ENCODE measurements at places on chromosomes 6 and 20.
A peak's percentile ranks its signal among the peaks of the same experiment; 100 is the strongest.

- DNase-seq: no peak
These were observed 60.2 kb downstream of the CHMP4B start for GRCh38 chr20:33871362-33871761.

- DNase-seq: no peak
These were observed 3.8 kb downstream of the EFHC1 start for GRCh38 chr6:52423971-52424381.

DNA sequence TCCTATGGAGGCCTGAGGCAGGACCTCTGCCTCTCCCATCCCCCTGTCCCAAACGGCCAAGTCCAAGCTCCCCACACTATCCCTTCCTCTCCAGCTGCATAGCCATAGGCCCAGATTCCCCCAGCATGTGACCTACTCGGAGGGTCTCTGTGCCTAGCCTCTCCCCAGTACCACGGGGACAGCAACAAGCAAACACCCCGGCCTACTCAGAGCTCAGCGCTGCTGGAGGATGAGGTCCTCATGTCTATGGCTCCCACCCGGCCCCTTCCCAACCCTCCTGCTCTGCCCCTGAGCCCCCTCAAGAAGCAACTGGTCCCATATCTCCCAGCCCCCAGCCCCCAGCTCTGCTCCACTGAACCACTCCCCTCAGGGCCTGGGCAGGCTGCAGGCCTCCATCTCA lies 24.2 kb downstream of the RNASET2 start:
- no peak for DNase-seq

DNA sequence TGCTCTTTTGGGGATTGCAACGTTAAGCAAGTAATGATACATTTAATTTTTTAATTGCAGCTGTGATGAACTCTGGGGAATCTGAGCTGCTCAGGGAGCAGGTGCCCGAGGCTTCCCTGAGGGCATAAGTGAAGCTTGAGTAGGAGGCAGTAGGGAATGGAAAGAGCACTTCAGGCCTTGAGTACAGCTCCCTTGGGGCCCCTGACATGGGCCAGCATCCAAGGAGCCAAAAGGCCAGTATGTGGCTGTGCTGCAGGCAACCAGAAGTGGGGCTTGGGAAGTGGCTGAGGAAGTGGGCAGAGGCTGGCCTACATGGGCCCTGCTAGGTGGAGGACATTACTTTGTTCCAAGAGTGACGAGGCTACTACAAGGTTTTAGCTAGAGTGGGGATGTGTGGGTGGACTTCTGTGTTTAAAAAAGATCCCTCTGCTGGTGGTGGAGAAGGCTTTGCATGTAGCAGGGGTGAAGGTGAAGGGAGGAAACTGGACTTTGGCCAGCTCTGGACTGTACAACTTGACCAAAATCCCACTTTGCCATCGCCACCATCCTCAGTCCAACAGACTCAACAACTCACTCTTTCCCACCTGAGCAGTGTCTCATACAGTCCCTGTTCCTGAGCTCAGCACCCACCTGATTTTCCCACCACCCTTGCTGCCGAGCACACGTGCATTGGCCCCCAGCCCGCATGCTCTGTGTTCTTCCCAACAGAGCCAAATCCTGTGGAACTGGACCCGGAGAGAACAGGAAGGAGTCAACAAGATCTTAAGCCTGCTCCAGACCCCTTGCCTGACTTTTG lies 10.9 kb upstream of the ZNF831 start:
- DNase-seq: no peak

GRCh38 chr20:62820962-62821725 lies 4.3 kb downstream of the COL9A3 start:
- no peak for DNase-seq

GRCh38 chr20:1154691-1155090 lies 30.1 kb downstream of the TMEM74B start:
- no peak for DNase-seq

GRCh38 chr6:169640351-169640852 lies 61.4 kb downstream of the WDR27 start:
- no peak for DNase-seq

DNA sequence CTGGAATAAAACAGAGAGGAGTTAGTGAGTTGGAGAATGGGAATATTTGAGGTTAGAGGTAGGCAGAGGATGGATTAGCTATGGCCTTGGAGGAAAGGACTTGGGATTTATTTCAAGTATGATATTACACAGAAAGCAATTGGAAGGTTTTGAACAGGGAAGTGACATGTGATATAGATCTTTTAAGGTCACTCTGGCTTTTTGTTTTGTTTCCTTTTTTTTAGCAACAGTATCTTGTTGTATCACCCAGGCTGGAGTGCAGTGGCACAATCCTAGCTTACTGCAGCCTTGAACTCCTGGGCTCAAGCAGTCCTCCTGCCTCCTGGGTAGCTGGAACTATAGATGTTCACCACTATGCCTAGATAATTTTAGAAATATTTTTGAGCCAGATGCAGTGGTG lies 190.3 kb downstream of the UTRN start:
- DNase-seq: no peak

DNA sequence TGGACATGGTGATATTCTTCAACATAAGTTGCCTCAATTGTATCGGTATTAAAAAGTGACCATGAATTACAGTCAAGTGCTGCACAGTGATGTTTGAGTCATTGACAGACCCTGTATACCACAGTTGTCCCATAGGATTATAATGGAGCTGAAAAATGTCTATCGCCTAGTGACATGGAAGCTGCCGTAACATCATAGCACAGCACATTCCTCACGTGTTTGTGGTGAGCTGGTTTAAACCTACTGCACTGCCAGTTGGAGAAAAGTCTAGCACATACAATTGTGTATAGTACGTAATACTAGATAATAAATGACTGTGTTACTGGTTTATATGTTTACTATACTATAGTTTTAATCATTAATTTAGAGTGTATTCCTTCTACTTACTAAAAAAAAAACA lies 150.2 kb downstream of the CDH26 start:
- no peak for DNase-seq

DNA sequence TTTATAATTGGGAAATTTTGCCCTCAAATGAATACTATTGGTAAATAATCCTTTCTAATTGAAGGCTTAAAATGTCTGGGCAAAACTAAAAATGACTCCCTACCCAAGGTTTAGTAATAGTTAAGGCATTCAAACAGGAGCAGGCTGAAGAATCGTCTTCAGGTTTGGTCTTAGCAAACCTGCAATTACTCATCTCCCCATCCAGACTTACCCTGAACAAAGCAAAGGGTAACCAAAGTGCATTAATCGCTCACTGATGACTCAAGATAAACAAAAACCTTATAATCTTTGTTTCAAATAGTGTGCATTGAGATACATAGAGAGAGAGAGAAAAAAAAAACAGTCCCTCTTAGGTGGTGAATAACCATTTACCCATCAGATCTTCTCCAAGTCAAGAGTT lies 225.5 kb downstream of the BMP2 start:
- no peak for DNase-seq

DNA sequence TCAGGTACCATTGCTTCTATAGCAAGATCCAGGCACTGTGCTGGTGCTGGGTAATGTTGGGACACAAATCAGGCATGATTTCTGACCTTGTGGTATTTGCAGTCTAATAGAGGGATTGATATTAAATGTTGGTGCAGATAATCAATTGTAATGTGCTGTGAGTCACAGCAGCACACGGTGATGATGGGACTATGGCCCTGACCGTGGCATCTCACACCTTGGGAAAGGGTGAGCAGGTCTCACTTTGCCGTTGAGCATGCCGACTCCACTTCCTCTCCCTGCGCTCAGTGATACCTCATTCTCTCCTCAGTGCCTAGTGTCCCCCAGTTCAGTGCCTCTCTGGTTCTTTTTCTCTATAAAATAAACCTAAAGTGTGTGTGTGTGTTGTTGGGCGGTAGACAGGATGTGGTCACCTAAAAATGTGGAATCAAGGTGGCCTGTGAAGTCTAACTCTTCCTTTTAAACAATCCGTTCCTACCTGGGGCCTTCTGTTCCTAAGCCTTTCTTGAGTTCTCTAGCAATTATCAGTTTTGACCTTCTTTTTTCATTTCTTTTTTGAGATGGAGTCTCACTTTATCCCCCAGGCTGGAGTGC lies 188.5 kb downstream of the REV3L start:
- DNase-seq: no peak

DNA sequence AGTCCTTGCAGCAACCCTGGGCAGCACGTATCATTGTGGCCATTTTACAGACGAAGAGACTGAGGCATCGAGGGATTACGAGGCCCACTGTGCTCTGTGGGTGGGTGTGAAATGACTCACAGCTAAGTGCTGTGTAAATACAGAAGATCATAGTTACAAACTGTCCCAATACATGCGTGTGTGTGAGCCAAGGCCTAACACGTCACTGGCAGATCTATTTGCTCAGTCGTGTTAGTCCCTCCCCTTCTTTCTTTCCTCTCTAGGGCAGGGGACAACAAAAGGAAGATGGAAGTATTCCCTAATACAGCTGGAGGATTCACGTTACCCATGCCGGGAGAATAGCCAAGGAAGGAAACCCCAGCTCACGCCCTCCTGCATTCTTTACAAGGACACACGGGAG lies 175.9 kb downstream of the CDC5L start:
- DNase-seq: no peak

DNA sequence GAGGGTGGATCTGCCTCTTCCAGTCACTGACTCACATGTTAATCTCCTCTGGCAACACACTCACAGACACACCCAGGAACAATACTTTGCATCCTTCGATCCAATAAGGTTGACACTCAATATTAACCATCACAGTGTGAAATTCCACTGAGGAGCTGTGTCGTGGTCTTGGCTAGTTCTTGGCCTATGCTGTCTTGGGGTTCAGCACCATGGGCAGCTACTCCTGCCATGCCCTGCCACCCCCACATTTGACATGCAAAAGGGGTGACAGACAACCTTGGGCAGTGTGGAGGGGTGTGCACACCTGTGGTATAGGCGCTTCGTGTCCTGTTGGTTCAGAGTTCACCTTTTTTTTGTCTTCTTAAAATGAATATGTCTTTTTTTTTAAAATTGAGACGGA lies 25.8 kb downstream of the ANKRD6 start:
- no peak for DNase-seq

DNA sequence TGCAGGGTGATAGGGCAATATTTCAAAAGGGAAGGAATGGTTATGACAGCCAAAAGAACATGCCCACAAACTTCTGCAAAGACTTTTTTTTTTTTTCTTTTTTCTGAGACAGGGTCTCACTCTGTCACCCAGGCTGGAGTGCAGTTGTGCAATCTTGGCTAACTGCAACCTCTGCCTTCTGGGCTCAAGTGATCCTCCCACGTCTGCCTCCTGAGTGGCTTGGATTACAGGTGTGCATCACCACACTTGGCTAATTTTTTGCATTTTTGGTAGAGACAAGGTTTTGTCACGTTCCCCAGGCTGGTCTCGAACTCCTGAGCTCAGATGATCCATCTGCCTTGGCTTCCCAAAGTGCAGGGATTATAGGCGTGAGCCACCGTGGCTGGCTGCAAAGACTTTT lies 117.6 kb upstream of the ADGRF1 start:
- no peak for DNase-seq

DNA sequence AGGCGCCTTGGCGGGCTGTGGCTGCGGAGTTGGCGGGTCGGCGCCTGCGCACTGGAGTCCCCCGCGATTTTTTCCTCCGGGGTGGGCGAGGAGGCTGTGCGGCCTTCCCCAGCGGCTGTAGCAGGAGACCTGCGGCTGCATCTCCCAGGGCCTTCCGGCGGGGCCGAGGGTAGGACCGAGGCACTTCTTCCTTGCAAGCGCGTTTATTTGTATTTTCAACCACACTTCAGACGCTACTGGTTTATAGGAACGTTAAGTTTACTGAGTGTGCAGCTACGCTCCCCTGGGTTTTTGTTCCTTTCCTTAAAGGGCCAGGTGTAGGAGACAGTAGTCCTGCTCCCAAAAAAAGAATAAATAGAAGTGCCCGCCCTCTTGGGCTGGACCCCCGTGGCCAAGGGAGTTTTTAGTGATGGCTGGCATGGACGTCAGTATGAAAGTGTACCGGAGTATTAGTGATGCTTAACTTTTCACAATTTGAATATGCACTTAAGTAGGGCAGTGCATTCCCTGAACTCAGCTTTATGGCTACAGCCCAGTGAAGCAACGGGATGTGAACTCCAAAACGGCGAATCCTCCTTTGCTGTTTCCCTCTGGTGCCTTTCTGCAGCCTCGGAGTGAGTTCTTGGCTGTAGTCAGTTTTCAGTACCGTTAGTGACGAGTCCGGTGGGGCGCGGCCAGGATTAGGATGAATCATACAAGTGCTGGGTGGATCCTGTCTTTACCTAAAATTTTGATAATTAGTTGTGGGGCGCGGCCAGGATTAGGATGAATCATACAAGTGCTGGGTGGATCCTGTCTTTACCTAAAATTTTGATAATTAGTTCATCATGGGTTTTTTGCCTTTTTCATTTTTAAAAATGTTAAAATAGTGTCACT lies 1.0 kb upstream of the FBXO5 start:
- DNase-seq: peak; percentile 88

GRCh38 chr6:107563694-107564588 lies 74.0 kb downstream of the SOBP start:
- no peak for DNase-seq

DNA sequence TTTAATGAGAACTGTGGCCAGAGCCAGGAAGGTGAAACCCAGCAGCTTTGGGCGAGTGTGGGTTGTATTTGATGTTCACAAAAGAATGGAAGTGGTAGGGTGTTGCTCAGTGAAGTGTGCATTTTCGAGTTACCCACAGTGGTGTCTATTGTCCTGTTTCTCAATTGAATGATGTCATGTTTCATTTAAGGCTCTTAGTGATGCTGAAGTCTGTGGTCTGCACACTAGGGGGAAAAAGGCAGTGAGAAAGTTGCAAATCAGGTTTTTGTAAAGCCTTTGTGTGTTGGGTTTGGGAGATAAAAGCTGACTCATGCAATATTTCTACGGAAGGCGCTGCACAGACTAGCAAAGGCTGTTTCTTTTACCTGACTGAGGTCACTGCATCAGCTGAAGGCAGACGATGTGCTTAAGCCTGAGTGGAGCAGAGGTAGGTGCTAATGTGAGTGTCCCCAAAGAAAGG lies 121.1 kb downstream of the PLEKHG1 start:
- DNase-seq: no peak

DNA sequence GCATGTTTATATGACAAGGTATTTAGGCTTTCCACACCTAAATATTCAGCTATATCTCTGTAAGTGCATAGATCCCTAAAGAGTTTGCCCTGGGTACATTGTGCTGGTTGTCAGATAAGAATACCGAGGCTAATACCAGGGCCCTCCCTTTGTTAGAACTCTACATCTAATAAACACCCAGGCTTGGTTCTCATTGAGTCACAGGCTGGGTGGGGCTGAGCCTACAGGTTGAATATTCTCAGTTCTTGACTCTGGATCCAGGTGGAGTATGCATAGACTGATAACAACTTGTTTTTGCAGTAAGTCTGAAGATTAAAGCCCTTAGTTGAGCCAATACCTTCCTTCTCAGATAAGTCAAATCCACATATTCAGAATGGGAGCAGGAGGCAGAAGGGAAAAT lies 312.2 kb upstream of the FLRT3 start:
- no peak for DNase-seq

DNA sequence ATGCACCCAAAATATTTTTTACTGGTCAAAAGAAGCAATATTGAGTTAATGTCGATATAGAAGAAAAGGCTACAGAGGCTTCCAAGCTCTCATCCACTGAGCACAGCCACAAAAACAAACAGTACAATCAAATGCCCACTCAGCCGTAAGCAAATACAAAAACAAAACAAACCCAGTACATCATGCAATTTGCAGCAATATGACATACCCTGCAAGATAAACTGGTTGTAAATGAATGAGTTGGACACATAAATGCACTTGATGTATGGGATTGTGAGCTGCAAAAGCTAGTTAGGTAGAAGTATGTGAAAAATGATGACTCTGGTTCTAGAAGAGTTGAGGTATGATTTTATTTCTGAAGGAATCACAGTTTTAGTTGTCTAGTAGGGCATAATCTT lies 83.9 kb downstream of the SESN1 start:
- no peak for DNase-seq
